ENCODE measurements at places on chromosomes 2 and 18.

DNA sequence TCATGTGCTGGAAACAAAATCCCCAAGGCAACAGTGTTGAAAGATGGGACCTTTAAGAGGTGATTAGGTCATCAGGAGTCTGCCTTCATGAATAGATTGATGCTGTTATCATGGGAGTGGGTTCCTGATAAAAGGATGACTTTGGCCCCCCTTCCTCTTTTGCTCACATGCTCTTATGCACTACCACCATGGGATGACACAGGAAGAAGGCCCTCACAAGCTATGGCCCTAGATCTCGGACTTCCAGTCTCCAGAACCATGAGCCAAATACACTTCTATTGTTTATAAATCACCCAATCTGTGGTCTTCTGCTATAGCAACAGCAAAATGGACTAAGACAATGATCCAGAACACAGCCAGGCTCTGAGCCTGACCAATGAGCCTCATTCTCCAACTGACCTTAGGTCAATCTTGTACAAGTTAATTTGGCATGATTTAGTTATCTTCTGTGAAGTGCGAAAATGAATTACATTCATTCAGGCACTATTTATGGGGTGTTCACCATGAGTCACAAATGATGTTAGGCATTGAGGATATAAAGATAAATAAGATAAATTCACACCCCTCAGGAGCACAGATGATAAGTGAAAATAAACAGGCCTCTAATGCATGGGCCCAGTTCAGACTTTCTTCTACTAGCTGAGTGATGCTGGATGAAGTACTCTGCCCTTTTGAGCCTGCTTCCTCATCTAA lies 37.7 kb upstream of the NT5C1B start:
- no peak for DNase-seq

GRCh38 chr2:107430596-107431266 lies 396.0 kb upstream of the RGPD4 start:
- DNase-seq: no peak

DNA sequence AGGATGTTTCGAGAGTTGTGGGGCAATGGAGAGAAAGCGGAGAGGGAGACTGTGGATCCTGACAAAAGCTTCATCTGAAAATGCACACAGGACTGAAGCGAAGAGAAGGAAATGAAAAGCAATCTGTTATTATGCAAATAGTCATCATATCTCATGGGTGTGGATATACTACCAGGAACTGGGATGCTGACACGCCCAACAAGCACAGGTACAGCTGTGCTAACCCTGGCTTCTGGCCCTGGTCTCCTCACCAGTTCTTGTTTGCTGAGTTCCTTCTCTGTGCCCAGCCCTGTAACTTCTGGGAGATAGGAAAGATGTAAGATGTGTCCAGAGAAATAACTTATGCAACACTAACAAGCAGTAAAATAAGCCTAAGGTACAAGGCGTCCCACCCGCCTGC lies 358.8 kb downstream of the CMPK2 start:
- DNase-seq: no peak

- no peak for DNase-seq
Observed at GRCh38 chr2:81324046-81324445, 1019.5 kb upstream of the LRRTM1 start.

DNA sequence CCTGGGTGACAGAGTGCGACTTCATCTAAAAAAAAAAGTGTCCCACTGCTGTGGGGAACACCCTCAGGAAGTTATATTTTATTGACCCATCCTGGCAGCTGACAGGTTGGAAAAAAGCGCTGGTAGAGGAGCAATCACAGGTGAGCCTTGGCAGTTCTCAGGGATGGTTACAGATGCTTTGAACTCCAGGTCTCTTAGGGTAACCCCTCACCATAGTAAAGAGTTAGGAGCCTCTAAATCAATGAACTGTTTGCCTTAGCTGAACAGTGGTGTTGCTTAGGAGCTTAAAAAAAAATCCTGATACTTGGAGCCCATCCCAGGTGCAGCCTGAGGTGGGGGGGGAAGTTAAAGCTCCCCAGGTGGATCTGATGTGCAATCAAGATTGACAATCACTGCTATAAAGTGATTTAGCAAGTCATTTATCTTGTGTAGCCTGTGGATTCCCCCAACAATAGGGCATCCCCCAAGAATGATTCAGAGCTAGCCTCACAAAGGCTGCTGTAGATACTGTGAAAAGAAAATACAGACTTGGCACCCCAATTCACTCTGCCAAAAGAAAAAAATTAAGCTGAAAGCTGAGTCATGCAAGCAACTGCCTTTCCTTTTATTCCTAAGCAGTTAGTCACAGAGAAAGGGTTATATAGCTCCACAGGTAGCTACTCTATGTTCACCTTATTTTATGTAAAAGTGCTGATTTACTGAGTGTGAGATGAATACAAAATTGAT lies 14.8 kb downstream of the SLC16A14 start:
- no peak for DNase-seq

- DNase-seq: no peak
Observed at GRCh38 chr18:53426666-53427184, 797.7 kb downstream of the MBD2 start.

DNA sequence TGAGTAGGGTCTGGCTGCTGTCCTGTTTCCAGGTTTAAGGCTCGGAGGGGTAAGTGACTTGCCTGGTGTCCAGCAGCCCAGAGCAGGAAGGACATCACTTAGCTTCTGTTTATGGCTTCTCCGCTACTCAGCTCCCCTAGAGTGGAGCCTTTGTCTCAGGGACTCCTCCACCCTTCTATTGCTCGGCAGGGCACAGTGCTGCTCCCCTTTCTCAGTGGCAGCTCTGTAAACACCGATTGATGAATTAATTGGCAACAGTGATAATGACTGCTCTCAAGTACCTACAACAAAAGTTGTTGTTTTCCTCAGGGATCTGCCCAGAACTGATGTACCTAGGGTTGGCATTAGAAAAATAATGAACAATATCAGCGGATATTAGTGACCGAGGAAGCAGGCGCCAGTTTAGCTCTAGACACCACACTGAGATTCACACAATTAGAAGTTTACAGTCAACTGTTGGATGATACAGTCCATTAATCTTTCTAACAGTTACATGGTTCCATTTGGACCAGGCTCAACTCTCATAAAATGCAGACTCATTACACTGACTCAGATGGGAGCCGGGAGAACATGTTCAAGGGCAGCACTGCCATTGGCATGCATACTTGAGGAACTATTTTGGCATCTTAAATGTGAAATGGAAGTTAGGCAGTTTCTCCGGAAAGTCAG lies 265.7 kb downstream of the MTX2 start:
- no peak for DNase-seq

DNA sequence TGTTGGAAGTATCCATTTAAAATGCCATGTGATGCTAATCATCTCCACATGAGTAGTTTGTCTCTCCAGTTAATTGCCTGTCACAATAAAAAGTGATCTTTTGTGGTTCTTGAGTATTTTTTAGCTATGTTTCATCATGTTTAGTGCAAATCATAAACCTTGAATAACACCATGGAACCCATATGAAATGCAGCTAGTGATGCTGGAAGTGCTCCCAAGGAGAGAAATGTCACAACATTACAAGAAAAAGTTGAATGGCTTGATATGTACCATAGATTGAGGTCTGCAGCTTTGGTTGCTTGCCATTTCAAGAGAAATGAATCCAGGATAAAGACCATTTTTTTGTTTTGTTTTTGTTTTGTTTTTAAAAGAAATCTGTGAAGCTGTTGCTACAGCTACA lies 14.3 kb downstream of the PTPN4 start:
- DNase-seq: no peak

DNA sequence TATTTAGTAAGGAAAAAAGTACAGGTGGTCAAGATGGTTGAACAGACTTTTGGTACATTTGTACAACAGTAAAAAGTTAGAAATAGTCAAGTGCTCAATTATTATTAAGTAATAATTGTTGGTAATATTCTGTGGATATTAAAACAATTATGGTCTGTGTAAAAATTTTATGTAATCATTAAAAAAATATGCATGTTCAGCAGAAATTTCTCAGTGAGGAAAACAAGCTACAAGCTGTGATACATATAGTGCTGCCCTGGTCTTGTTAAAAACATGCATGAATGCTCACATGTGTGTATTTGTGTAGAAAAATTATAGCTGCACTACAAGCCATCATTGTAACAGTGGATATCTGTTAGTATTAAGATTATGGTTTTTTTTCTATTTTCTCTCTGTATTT lies 13.0 kb downstream of the KCNH7 start:
- DNase-seq: no peak

DNA sequence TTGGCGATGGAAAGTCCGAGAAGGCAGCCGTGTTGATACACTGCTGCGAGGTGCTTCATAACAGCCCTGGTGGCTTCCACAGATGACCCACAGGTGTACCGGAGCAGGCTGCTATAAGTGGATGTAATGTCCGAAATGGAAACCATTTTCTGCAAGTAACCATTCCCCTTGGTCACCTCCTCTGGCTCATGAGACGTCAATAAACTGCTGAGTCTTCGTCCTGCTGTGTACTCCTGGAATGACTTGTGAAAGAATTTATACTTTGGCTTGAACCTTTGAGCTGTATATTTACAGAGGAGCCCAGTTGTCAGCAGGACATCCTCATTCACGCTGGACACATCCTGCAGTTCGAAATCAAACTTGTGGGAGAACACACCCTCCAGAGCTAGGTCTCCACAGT lies 14.4 kb downstream of the NLRC4 start:
- no peak for DNase-seq

DNA sequence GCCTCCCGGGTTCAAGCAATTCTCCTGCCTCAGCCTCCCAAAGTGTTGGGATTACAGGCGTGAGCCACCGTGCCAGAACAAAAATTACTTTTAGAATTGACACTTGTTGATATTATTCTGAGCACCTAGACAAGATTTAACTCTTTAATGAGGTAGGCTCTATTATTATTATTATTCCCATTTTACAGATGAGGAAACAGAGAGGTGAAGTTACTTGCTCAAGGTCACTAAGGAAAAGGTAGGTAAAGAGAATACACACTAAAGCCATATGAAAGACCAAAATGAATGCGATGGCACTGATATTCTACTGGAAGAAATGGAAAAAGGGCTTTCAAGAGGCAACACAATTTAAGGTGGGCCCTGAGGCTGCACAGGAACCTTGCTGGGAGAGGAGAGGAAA lies 73.8 kb upstream of the ZFP36L2 start:
- DNase-seq: no peak

DNA sequence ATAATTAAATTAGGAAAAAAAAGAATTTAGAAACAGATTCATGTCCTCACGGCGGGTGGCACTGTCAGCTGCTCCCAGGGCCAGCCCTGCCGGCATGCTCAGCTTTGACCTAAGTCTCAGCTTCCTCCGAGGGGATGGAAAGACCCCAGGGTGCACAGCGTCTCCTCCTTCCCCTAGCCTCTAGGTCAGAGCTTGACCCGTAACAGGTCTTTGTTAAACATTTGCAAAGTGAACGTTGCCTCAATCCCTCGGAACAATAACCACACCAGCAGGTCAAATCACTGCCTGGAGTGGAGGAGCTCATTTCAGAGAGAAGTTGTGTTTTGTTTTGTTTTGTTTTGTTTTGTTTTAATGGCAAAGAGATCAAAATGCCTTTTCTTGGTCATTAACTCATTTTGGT lies 171.3 kb downstream of the TMEM18 start:
- no peak for DNase-seq

- DNase-seq: no peak
Observed at GRCh38 chr18:45687621-45688020, 36.4 kb upstream of the SLC14A1 start.

DNA sequence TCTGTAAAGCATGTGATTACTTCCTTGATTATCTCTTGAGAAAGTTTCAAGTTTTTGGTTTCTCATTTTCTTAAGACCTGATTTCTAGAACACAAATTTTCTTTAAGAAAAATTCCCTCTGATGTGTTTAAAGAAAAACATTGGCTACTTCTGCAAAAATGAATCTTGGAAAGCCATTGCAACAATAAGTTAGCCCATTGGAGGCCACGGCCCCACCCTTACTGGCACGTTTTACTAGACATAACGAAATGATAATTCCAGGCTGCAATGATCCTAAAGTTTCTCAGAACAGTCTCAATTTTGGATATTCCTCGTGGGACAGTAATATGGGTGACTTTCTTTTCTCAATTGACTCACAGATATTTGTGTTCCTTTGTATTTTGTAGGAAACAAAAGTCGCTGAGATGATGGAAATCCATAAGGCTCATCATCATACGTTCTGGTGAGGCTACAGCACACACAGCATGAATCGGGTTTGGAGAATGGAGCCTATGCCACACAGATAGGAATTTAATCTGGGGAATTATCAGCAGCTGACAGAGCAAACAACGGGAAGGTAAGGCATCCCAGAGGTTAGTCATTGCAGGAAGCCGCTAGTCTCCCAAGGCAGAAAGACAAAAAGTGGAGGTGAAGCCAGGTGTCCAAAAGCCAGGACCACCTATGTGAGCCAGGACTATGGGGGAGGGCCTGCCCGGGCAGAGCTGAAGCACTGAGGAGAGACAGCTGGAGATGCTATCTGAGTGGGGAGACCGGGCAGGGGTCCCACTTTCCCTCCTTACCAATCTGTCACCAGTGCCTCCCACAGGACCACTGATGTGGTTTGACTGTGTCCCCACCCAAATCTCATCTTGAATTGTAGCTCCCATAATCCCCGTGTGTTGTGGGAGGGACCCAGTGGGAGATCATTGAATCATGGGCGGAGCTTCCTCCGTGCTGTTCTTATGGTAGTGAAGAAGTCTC lies 35.9 kb downstream of the SOWAHC start:
- DNase-seq: no peak

DNA sequence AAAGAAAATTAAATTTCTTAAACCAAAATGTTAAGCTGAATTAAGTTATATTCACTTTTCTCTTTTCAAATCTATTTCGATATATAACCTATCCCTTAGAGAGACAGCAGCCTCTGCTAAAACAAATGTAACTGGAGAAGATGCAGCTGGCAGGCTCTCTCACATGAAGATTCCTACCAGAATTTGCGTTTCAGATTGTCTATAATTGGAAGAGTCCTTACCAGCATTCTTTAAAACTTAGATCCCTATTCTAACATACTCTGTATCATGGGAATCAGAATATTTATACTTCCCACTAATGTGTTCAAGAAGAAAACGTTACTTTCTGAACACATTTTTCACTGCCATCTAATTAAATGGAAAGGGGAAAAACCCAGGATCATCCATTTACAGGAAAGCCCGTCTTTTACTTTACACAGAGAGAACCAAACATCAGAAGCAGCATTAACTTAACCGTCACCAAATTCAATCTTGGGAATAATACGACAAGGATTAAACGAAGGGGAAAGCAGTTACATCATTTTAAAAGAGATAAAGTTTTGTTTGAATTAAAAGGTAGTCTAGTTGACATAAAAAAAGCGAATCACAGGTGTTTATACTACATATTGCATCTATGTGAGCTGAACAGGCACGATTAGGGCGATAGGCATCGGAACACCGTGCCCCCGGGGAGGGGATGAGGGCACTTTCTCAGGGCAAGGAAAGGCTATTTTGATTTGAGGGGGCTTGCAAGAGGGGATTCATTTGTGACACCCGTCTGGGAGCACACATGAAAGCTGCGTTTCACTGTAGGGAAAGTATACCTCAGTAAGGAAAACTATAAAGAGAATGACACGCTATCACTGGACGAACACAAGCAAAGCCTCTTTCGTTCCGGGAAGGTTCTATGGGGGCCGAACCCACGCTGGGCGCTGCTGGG lies 1.3 kb downstream of the PTPN2 start:
- DNase-seq: no peak

Data from T-helper 22 cell (primary cell).